Thoracic aorta (tissue), 2 donors: ENCODE measurements at places on chromosomes 12 and 14. TPM values are rescaled to one million over a fixed set of nuclear protein-coding genes. Genes with fewer than 3 reads are reported as not detected.

Gene IL22
- not detected for total RNA-seq

Gene TEX52
- total RNA-seq, result not detected

Gene CSRP2
- 75.0 TPM for total RNA-seq

Gene FOXJ2
- 25.7 TPM for total RNA-seq

Gene P2RX2
- not detected for total RNA-seq

Gene KRT72
- not detected for total RNA-seq

Gene STAT6
- 133 TPM for total RNA-seq

Gene NKX2-1
- not detected for total RNA-seq

Gene KRT2
- total RNA-seq, result 1.4 TPM

Gene CMA1
- not detected for total RNA-seq

Gene CCDC85C
- 4.1 TPM for total RNA-seq

Gene GARIN6
- not detected for total RNA-seq

Gene PSMC6
- total RNA-seq, result 89.0 TPM

Gene VWF
- 164 TPM for total RNA-seq

Gene ACSM4
- total RNA-seq, result not detected

Gene PPFIA2
- total RNA-seq, result 51.1 TPM

Gene MYO1H
- total RNA-seq, result not detected

Gene SLC4A8
- total RNA-seq, result 2.8 TPM

Gene PTHLH
- 5.6 TPM for total RNA-seq

Gene DLST
- 91.6 TPM for total RNA-seq

Gene WIF1
- total RNA-seq, result not detected

Gene WNT1
- total RNA-seq, result 1.2 TPM

Gene PIWIL1
- not detected for total RNA-seq

Gene VRTN
- total RNA-seq, result not detected

Gene TMTC1
- 160 TPM for total RNA-seq

Gene BIN2
- 4.6 TPM for total RNA-seq

Gene OLR1
- 1.4 TPM for total RNA-seq

Gene KRT3
- not detected for total RNA-seq

Gene RNASE11
- not detected for total RNA-seq

Gene BEGAIN
- total RNA-seq, result 0.27 TPM

Gene RIN3
- 47.4 TPM for total RNA-seq

Gene KRT82
- not detected for total RNA-seq
